ENCODE measurements at places on chromosomes 16 and 17. TPM values are rescaled to one million over a fixed set of nuclear protein-coding genes. Genes with fewer than 3 reads are reported as not detected.

Gene TEKT5
- polyA plus RNA-seq, result 0.64 TPM

Gene TERB1
- polyA plus RNA-seq, result 0.13 TPM

Gene P3H4
- 41.1 TPM for polyA plus RNA-seq

Gene CACNA1H
- polyA plus RNA-seq, result 26.1 TPM

Gene FNDC8
- 0.22 TPM for polyA plus RNA-seq

All from left renal cortex interstitium (tissue), 4 donors.